ENCODE measurements at places on chromosomes 6 and 20.
A peak's percentile ranks its signal among the peaks of the same experiment; 100 is the strongest.

DNA sequence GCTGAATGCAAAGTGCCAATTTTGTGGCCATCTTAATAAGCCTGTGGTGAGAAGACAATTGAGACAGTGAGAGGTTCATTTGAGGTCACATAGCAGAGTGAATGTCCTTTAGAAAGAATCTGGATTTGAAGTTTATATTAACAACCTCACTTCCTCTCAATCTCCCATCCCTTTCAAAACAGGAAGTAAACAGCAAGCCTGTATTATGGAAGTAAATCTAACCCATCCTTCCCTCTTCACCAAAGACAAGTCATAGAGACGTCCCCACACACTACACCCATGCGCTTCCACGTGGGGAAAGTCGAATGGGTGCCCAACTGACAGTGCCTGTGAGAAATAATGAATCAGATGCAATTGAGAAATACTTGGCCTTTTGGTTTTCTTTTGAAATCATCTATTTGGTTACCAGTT, 28.8 kb upstream of the CCND3 start:
- no peak for DNase-seq

DNA sequence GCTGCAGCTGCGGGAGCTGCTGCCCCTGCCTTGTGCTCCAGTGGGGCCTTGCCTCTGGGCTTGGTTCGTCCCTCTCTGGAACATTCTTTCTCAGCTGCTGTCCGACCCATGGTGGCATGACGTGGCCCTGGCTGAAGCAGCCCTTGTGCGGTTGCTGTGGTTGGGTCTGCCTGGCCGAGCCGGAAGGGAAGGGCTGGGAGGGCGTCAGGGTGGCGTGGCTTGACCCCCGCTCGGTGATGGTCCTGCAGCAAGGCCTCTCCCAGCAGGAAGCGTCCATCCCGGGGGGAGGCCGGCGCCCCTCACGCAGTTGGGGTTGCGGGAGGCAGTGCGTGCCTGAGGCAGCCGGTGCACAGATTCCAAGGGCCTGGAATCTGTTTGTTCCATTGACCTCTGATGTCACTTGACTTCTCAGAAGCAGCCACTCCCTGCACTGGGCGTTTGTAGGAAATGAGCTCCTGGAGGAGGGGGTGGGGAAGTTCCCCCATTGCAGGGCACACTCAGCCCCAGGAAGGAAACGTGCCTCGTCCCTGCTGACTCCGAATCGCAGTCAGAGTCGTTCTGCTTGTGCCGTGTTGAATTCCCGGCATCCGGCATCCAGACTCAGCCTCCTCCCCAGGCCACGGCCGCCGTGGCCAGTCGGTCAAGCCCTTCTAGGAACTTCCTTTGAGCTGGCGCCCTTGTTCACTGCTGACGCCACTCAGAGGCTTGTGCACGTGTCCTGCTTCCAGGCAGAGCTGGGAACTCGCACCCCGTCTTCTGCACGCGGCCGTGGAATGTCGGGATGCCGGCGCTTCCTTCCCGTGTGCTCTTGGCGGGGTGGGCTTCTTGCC, 9.7 kb upstream of the TNFRSF6B start:
- DNase-seq: no peak

- DNase-seq: no peak
Observed at GRCh38 chr6:145233955-145234354, 501.4 kb downstream of the EPM2A start.

GRCh38 chr6:169780571-169781091, 29.2 kb downstream of the ERMARD start:
- DNase-seq: no peak

GRCh38 chr6:157665180-157665579, 157.9 kb upstream of the SNX9 start:
- no peak for DNase-seq

GRCh38 chr20:44018259-44018941, 103.7 kb downstream of the TOX2 start:
- peak; percentile 96 for DNase-seq

DNA sequence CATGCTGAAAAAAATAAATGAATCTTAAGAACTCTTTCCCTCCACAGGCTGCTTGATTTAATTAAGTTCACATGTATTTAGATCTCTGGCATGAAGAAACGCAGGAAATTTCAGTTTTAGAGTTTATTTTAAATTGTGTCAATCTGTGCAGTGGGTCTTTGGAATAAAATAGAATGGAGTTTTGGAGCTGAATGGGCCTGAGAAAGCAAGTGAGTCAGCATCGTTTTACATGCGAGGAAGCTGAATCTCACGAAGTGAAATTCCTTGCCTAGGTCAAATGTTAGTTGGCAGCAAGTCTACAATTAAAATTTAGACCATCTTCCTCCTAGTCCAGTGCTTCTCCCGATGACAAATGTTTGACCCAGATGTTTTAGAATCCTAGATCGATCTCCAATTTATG, 22.4 kb downstream of the MAP7 start:
- no peak for DNase-seq

DNA sequence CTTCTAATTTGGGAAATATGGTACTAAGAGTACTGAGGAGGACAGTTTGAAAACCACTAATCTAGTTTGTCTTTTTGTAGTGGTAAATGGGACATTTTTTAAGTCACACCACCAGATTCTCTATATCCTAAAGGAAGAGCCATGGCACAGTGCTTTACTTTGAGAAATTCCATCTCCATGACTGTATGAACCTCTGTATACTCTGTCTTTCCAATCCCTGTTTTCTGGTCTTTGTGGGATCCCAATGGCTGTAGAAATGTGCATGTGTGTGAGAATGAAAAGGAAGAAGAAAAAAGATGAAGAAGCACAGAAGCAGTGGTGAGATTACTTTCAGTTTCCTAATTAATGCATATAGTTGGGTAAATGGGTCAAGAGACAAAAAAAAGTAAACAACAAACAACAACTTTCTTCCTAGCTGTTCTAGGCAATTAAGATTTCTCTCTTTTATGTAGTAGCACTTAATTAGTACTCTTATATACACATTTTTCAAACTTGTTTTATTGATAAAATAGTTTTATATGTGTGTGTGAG, 141.2 kb upstream of the HCRTR2 start:
- no peak for DNase-seq

DNA sequence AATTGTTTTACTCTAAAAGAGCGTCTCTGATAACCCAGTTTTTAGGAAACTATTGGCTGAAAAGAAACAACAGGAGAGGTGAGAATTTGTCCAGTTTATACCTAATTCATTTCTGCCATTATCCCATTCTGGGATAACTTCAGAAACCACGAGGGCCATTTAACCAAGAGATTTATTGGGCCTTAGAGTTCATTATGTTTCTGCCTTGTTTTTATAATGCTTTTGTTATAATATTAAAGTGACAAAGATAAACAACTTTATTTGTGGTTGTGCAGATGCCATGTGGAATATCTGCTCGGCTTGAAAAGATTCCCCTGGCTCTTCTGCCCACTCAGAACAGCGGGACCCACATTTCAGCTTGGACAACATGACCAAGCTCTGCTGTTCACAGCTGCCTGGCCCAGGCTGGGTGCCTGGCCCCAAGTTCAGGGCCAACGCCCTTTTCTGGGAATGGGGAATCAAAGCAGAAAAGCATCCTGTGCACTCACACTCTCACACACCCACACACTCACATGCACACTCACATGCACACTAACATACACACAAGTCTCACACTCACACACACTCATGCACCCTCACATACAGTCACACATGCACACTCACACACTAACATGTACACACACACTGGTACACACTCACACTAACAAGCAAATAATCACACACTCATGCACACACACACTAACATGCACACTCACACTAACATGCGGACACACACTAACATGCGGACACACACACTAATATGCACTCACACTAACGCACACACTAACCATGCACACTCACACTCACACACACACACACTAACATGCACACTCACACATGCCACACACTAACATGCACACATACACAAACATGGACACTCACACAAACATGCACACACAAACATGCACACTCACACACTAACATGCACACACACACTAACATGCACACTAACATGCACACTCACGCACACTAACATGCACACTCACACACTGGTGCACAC, 86.7 kb upstream of the NEDD9 start:
- no peak for DNase-seq

DNA sequence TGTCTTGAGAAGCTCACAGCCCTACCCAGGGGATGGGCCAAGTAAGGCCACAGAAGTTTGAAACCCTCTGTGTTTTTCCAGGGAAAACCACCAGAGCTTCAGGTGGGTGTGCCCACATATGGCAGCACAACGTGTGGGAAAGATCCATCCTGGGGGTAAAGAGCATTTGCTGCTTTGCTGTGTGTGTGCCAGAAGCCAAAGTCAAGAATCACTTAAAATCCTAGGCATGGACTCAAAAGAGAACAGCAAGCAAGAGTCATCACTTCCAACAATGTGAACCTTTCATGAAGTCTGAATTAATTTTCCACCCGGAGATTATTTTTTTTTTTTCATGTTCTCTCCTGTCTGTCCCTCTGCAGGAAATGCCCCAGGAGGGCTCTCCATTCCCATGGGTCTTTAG, 308.2 kb upstream of the SGK1 start:
- no peak for DNase-seq

DNA sequence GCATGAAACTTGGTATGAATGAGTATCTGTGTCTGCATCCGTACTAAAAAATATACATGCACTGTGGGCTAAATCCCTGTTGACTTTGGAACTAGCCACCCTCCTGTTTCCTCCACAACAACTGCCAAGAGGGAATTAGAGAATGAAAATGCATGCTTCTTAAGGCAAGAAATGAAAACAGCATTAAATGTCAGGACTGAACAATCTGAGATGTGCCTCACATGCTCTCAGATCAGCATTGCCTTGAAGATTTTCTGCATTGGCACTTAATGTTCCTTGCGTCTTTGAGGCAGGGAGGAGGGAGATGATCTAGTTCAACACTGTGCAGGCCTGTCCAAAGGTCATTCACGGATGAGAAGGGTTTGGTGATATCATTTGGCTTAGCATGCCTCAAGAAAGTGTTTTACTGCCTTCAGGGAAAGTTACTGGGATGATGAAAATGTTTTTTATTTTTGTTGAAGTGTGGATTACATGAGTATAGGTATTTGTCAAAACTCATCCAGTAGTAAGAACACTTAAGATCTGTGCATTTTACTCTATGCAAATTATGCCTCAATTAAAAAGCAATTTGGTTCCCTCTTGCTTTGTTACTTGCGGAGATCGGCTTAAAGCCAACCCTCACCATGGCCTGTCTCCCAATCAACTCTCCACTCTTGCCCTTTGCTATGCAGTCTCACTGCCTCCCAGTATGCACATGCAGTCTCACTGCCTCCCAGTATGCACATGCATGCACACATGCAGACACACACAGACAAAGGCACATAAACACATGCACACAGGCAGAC, 47.5 kb upstream of the RIN2 start:
- no peak for DNase-seq

GRCh38 chr20:23407781-23408464, 13.4 kb downstream of the NAPB start:
- no peak for DNase-seq

GRCh38 chr6:34393191-34393965, 909 bp upstream of the NUDT3 start:
- no peak for DNase-seq

- no peak for DNase-seq
Observed at GRCh38 chr20:45836841-45837240, 3.2 kb downstream of the SNX21 start.

DNA sequence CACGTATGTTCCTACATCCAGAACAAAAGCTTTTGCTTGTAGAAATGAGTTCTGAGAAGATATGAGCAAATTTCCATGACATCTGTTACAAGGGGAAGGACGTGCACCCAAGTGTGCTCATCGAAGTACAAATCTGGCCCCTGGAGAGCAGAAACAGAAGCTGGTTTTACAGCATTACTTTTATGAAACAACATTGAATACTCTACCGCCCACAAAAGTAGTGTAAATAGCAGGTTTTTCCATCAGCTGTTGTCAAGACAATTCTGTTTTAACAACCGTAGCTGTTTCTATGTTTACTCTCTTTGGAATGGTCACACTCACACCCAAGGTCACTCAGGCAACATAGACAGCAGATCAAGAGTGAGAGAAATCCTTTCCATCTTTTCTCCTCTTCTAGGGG, 114.2 kb upstream of the SSTR4 start:
- DNase-seq: no peak

GRCh38 chr6:14468647-14469321, 351.2 kb downstream of the CD83 start:
- DNase-seq: no peak

DNA sequence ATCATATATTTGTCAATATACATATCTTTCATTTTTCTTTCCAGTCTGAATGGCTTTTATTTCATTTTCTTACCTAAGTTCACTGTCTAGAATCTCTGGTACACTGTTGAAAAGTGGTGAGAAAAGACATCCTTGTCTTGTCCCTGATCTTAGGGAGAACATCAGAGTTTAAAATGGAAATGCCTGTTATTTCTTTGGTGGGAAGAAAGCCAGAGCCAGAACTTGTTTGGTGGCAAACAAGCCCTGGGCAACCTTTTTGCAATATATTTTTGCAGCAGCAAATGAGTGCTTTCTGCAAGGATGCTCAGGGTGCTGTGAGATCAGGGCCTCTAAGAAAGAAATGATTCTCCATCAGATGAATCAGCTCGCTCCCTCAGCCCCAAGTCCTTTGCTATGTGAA, 156.6 kb downstream of the RALGAPA2 start:
- DNase-seq: no peak

GRCh38 chr6:146312608-146313007, 231.0 kb upstream of the RAB32 start:
- DNase-seq: no peak

GRCh38 chr6:134657751-134658527, 292.0 kb downstream of the ALDH8A1 start:
- DNase-seq: no peak

DNA sequence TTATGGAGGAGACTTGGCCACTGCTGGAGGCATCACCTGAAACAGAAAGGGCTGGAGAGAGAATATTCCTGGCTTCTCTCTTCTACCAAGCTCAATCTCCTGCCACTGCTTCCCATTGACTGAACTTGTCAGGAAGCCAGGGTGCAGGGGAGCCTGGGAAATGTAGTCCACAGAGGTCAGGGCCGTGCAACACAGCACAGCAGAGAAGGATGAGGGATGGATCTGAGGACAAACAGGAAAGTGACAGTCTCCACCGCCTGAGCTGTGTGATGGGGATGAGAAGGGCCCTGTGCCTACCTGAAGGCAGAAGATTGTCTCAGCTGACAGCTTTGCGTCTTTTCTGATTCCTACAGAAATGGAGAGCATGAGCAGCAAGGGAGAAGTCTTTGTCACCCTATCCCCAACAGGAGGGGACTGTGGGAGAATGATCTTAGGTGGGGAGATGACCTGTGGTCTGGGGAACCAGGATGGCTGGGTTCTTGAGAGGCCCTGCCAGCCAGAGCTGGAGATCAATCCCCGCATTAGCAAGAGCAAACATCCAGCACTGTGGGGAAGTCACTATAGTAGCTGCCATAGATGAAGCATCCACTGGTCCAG, 114.2 kb downstream of the SNX5 start:
- no peak for DNase-seq
